ENCODE measurements at places on chromosomes 11 and 22. TPM values are rescaled to one million over a fixed set of nuclear protein-coding genes. Genes with fewer than 3 reads are reported as not detected.

DNA sequence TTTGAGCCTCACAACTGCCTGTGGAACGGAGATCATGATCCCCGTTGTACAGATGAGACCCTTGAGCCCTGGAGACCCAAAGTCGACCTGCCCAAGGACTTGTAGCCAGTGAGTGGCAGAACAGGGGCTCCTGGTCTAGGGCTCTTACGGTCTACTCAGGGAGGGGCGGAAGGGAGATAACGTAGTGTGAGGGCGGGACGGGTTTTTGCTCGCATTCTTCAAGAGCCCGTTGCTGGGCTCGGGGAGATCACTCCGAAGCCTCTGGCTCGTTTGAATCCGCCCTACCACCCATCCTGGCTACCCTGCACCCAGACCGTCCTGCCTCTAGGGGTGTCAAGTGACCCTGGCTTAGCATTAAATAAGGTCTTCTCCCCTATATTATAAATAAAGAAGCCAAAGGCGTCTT lies 639 bp downstream of the CRY2 start:
- H3K36me3 ChIP-seq, result no peaks in the 10 kb centered on the region
- DNase-seq, result no peak
- no peaks in the 10 kb centered on the region for H3K27me3 ChIP-seq
- peaks cover 60% of the 10 kb centered on the region for H3K4me1 ChIP-seq
- H3K27ac ChIP-seq, result peak overlapping the region; percentile 99
- H3K4me3 ChIP-seq, result peak overlapping the region; percentile 98

DNA sequence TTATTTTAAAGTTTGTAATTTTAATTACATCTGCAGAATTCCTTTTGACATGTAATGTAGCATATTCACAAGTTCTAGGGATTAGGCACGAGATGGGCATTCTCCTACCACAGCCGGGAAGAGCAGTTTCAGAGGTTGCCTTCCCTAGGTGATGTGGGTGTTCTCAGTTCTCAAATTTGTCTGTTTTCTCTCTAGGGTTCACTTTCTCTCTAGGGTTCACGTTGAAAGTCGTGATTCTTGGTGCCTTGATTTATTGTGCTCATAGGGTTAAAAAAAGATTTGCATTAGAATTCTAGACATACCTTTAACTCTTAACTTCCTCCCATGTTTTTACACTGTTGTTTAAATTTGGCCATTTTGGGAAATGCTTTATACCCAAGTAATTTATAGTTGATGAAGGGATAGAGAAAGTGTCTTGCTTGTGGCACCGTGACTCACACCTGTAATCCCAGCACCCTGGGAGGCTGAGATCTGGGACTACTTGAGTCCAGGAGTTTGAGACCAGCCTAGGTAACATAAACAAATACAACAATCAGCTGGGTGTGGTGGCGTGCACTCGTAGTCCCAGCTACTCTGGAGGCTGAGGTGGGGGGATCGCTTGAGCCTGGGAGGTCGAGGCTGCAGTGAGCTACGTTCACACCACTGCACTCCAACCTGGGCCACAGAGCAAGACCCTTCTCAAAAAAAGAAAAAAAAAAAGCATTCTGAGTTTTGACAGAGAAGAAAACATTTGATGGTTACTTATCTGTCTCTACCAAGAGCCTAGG lies 3.6 kb downstream of the MED15 start:
- no peaks in the 10 kb centered on the region for H3K27me3 ChIP-seq
- peaks cover 13% of the 10 kb centered on the region for H3K36me3 ChIP-seq
- no peak overlapping the region for H3K4me3 ChIP-seq
- peaks cover 84% of the 10 kb centered on the region for H3K4me1 ChIP-seq
- DNase-seq, result no peak

- H3K27me3 ChIP-seq, result no peaks in the 10 kb centered on the region
- no peaks in the 10 kb centered on the region for H3K36me3 ChIP-seq
Measured at GRCh38 chr22:46744581-46744980, 6.5 kb upstream of the CERK start.

GRCh38 chr11:46553814-46554212 lies 40.0 kb downstream of the AMBRA1 start:
- H3K27me3 ChIP-seq, result no peaks in the 10 kb centered on the region
- H3K4me1 ChIP-seq, result peaks cover 38% of the 10 kb centered on the region
- no peaks in the 10 kb centered on the region for H3K36me3 ChIP-seq
- peak overlapping the region; percentile 78 for H3K27ac ChIP-seq
- no peak for DNase-seq

DNA sequence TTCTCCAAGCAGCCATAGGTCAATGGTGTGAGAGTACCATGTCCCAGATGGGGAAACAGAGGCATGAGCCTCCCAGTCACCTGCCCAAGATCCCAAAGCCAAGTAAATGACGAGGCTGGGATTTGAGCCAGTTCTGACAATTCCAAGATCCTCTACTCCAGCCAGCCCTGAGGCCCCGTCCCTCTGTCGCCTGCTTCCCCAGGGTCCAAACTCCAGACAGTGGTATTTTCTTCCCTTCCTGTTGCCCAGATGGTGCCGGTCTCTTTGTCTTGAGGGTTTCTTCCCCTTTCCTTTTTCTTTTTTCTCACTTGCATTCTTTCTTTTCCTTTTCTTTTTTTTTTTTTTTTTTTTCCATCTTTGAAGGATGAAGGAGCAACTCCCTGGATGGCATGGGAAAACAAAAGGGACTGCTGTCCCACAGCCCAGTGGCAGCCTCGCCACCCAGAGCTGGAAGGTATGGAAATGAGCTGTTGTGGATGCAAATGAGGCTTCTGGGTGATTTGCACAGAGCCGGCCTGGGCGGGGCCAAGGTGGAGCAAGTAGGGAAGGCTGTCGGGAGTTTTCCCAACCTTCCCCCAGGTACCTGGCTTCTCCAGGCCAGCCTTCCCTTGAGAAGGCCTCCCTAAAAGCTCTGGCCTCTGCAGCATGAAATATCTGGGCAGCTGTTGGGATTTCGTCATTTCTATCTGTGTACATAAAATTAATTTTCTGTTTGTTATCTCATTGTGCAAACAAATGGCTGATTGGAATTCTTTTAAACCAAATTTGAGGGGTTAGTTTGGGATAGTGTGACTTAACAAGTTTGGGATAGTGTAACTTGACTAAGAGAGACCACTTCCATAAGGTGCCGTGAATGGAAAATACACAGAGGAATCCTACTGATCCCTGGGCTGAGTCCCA lies 146.8 kb downstream of the MN1 start:
- no peaks in the 10 kb centered on the region for H3K27me3 ChIP-seq
- H3K4me1 ChIP-seq, result peaks cover 12% of the 10 kb centered on the region
- no peaks in the 10 kb centered on the region for H3K36me3 ChIP-seq
- no peak for DNase-seq
- H3K27ac ChIP-seq, result no peak overlapping the region

GRCh38 chr11:75149766-75150465 lies 991 bp upstream of the SLCO2B1 start:
- DNase-seq, result no peak
- H3K27me3 ChIP-seq, result peaks cover 3% of the 10 kb centered on the region
- no peak overlapping the region for H3K27ac ChIP-seq
- no peak overlapping the region for H3K4me3 ChIP-seq
- H3K36me3 ChIP-seq, result no peaks in the 10 kb centered on the region
- peaks cover 8% of the 10 kb centered on the region for H3K4me1 ChIP-seq

- H3K27ac ChIP-seq, result peak overlapping the region; percentile 41
- no peaks in the 10 kb centered on the region for H3K36me3 ChIP-seq
- DNase-seq, result no peak
- H3K27me3 ChIP-seq, result no peaks in the 10 kb centered on the region
- peaks cover 99% of the 10 kb centered on the region for H3K4me1 ChIP-seq
Measured at GRCh38 chr22:32818446-32819115, 17.1 kb downstream of the TIMP3 start.

The FOSL1 gene
- total RNA-seq, result not detected

The NRIP3 gene
- 2.1 TPM for total RNA-seq

- H3K36me3 ChIP-seq, result peaks cover 21% of the 10 kb centered on the region
- peaks cover 27% of the 10 kb centered on the region for H3K4me1 ChIP-seq
- H3K4me3 ChIP-seq, result no peak overlapping the region
- H3K27ac ChIP-seq, result peak overlapping the region; percentile 65
- DNase-seq, result no peak
- no peaks in the 10 kb centered on the region for H3K27me3 ChIP-seq
Measured at GRCh38 chr22:17786435-17787161, 12.3 kb upstream of the BID start.

The KBTBD3 gene
- total RNA-seq, result 3.6 TPM

GRCh38 chr11:73223998-73224730 lies 6.1 kb downstream of the P2RY2 start:
- no peaks in the 10 kb centered on the region for H3K27me3 ChIP-seq
- H3K4me3 ChIP-seq, result no peak overlapping the region
- peaks cover 5% of the 10 kb centered on the region for H3K4me1 ChIP-seq
- H3K36me3 ChIP-seq, result no peaks in the 10 kb centered on the region
- no peak for DNase-seq
- H3K27ac ChIP-seq, result no peak overlapping the region

The TMEM121B gene
- 0.40 TPM for total RNA-seq

DNA sequence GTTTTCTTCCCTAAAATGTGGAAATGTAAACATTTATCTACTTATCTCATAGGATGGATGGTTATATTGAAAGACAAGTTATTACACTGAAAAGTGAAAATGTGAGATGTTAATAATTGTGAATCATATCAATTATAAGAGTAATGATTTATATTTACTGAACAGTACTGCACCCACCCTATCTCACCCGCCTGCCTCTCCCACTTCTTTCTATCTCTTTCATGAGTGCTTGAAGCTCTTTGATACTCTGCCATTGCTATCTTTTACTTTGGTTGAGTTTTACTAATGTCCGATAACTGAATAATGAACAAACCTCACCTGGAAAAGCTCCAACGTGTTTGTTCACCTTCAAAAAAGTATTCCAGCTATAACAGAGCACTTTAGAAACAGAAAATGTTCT lies 263.0 kb upstream of the UBASH3B start:
- no peak for DNase-seq
- no peaks in the 10 kb centered on the region for H3K27me3 ChIP-seq
- H3K36me3 ChIP-seq, result no peaks in the 10 kb centered on the region
- no peaks in the 10 kb centered on the region for H3K4me1 ChIP-seq
- H3K27ac ChIP-seq, result no peak overlapping the region

DNA sequence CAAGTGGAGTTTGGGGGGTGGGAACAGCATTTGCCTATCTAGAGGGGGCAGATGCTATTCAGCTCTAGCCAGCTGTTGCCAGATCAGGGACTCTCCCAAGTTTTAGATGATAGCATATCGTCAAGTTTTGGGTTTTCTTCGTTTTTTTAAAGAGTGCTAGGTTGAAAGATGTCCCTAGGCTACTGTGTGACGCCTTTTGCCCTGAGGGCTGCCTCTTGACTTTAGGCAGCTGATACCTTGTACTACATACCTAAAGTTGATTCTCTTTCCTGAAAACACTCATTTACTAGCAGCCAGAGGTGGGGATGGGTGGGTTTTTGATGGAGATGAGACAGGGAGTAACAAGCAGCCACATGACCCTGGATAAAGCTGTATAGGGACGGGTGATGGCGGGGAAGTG lies 87.1 kb downstream of the ABTB2 start:
- H3K27me3 ChIP-seq, result no peaks in the 10 kb centered on the region
- no peak for DNase-seq
- no peaks in the 10 kb centered on the region for H3K36me3 ChIP-seq
- no peaks in the 10 kb centered on the region for H3K4me1 ChIP-seq

The HEPACAM gene
- total RNA-seq, result 2.1 TPM

DNA sequence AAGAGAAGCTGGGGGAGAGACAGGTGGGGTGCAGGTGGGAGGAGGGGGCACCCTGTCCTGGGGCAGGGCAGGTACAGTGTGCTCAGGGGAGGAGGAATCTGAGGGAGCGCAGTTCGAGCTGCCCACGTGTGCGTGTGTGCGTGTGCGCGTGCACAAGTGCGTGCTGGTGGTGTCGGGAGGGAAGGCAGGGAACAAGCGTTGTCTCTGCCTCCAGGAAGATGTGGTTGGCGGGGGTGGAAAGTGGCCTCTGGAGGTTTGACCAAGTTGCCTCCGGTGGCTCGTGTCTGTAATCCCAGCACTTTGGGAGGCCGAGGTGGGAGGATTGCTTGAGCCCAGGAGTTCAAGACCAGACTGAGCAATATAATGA lies 49.9 kb upstream of the THY1 start:
- no peaks in the 10 kb centered on the region for H3K36me3 ChIP-seq
- H3K4me1 ChIP-seq, result peaks cover 32% of the 10 kb centered on the region
- H3K27ac ChIP-seq, result no peak overlapping the region
- peak; percentile 66 for DNase-seq
- H3K27me3 ChIP-seq, result no peaks in the 10 kb centered on the region

GRCh38 chr22:49900441-49901230 lies 17.6 kb downstream of the ALG12 start:
- no peaks in the 10 kb centered on the region for H3K27me3 ChIP-seq
- no peaks in the 10 kb centered on the region for H3K4me1 ChIP-seq
- no peak overlapping the region for H3K4me3 ChIP-seq
- H3K27ac ChIP-seq, result no peak overlapping the region
- no peak for DNase-seq

All from esophagus muscularis mucosa (tissue), 4 donors.